CD4-positive, CD25-positive, alpha-beta regulatory T cell (primary cell): ENCODE measurements at places on chromosomes 2 and 18. TPM values are rescaled to one million over a fixed set of nuclear protein-coding genes. Genes with fewer than 3 reads are reported as not detected.

Gene TCF7L1
- total RNA-seq: not detected

Gene MATN3
- not detected for total RNA-seq

DNA sequence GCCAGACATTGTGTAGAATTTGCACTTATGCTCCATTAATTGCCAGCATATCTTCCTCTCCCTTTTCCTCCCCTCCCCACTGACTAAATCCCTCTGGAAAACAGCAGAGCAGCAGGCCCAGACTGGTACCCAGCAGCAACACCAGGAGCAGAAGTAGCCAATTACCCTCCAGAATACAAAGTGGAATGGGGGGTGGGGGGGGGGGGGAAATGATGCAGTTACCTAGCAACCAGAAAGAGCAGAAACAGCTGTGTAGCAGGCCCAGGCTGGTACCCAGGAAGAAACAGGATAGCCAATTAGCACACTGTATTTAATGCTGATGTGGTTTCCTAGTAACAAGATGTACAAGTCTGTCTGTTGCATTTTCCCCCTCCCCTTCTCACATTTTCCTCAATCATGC lies 52.3 kb downstream of the KLF7 start:
- no peaks in the 10 kb centered on the region for H3K27me3 ChIP-seq
- H3K4me3 ChIP-seq: no peak overlapping the region
- no peak overlapping the region for H3K27ac ChIP-seq
- H3K36me3 ChIP-seq: peaks cover 3% of the 10 kb centered on the region

Gene GPR39
- not detected for total RNA-seq

Gene C2orf92
- 20.4 TPM for total RNA-seq

DNA sequence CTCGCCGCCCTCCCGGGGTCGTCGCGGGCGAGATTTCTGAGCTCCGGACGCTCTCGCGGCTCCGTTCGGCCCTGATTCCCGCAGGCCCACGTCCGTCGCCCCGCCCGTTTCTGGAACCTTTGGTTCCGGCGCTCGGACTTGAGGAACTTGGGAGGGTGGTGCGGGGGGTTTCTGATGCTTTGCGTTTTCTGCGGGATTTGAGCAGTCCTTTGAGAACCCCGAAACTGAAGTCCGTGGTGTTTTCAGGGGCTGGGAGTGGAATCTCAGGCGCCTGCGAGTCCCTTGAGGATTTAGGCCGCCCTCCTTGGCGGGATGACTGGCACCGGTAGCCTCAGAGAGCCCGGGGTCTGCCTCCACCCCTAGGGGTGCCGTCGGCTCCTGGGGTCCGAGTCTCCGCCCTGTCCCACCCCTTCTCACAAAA lies 336 bp downstream of the THNSL2 start:
- H3K4me3 ChIP-seq: no peak overlapping the region
- DNase-seq: no peak
- no peak overlapping the region for H3K27ac ChIP-seq
- no peaks in the 10 kb centered on the region for H3K36me3 ChIP-seq
- H3K4me1 ChIP-seq: peaks cover 4% of the 10 kb centered on the region
- peaks cover 3% of the 10 kb centered on the region for H3K27me3 ChIP-seq

DNA sequence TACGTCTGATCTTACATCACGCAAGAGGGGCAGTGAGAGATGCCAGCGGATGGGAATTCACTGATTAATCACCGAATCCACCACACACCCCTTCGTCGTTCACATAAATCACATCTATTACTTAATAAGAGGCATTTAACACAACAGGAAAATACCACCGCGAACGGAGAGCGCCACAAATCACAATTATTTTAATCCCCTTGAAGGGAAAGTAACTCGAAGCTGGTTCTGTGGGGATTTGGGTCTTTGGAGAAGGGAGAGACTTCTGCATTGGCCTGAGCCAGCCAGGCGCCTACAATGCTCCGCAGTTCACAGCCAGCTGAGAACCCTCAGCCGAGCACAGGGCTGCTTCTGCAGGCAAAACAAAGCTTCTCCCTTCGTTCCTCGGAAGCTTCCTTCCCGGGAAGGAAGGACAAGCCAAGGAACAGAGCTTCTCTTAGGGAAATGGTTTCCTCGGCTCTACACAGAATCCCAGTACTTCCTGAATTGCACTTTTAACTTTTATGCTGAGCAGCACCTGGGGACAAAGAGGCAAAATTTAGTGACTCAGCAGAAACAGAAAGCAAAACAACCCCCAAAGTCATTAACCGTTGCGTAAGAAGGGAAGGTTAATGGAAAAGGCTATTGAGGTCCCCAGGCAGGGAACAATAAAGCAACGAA lies at the start of gene LRP1B:
Gene LRP1B (minus strand): TSS at position 7 of the 660 bp plus-strand sequence. CDS start 287 bp downstream, outside the sequence.
- no peak within 1 kb of the TSS for H3K4me3 ChIP-seq
- H3K36me3 ChIP-seq: no peaks in the 10 kb centered on the region
- H3K27ac ChIP-seq: no peak within 1 kb of the TSS
- no peaks in the 10 kb centered on the region for H3K4me1 ChIP-seq
- no peaks in the 10 kb centered on the region for H3K27me3 ChIP-seq
- DNase-seq: no peak

Gene HJURP
- total RNA-seq: 1.8 TPM

Gene ZNF397
- 12.9 TPM for total RNA-seq

Gene LYPD1
- total RNA-seq: not detected

GRCh38 chr2:120066800-120067547 lies 54.1 kb downstream of the EPB41L5 start:
- no peaks in the 10 kb centered on the region for H3K36me3 ChIP-seq
- no peak overlapping the region for H3K27ac ChIP-seq
- no peak overlapping the region for H3K4me3 ChIP-seq
- no peaks in the 10 kb centered on the region for H3K27me3 ChIP-seq
- no peaks in the 10 kb centered on the region for H3K4me1 ChIP-seq
